GM18507 (cell line): ENCODE measurements at places on chromosomes 12 and 14.

DNA sequence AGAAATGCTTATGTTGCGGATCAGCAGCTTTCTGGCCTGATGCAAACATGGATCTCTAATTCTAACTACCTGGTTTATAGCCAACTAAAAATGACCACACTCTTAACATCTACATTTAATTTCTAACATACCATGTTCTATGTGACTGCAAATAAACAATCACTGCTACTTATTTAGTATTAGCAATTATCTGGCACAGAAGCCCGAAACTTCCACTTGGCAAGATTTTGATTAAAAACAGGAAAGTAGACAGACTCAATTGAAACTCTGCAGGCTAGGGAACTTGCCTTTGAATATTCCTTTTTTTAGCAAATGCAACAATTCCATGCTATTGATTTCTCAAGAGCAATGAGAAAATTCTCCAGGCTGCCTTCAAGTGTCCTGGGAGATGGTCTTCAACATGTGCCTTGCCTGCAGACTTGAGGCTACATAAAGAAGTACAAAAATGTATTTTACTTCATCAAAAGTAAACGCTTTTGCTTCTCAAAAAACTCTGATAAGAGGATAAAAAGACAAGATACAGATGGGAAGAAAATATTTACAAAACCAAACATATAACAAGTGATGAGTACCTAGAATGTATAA lies 9.1 kb upstream of the TMCC3 start:
- DNase-seq: no peak

DNA sequence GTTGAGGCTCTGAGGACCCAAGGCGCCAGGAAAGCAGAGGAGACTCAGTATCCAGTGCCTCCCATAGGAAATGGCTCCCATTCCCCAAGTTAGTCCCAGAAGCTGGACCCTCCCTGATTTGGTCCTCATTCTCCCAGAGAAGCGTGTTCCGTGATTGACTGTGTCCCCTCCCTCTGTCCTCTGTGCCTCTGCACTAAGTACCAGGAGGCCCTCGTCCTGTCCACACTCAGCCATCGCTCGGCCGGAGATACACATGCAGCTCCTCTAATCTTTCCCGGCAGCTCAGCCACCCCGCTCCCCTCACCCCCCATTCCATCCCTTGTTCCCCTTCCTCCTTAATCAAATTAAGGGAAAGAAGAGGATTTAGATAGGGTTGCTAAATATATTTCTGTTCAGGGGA lies 28.3 kb upstream of the ATP2A2 start:
- DNase-seq: no peak

DNA sequence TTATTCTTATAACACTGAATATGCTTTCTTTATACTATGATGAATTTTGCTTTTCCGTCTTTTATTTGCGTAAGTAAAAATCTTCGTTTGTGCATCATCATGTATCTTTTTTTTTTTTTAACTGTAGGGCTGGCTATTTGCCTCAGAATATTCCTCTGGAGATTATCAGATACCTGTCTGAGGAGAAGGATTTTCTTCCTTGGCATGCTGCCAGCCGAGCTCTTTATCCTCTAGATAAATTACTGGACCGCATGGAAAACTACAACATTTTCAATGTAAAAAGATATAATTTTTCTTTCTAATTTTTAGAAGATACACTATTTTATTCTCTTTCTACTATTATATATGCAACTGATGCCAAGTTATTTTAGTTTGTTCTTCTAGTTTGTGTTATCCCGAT lies 346.6 kb downstream of the TRHDE start:
- DNase-seq: no peak

GRCh38 chr12:60144395-60144794 lies 548.6 kb downstream of the SLC16A7 start:
- DNase-seq: no peak

GRCh38 chr12:106135781-106136180 lies 3.0 kb downstream of the NUAK1 start:
- DNase-seq: no peak

DNA sequence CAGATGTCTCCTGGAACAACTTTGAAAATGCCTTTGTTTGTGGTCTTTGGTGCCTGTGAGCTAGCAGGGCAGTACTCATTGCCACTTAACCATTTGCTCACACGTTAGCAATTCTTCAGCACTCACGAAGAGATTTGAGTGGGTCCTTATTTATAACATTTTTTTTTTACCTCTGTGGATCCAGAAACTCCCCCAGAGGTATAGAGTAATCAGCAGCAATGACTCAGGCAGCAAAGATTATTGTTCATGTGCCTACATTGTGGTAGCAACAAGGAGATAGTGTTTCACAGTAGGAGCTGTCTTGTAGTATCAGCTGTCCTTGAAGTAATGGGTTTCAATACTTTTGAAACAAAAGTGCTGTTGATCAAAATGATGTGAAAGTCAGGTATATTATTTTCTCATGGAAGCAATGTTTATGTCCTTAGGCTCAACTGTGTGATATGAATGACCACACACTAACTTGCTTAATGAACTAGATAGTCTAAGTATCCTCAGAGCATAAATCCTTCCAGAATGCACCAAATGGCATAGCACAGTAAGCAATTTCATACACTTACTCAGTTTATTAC lies 304.1 kb downstream of the EGLN3 start:
- no peak for DNase-seq

DNA sequence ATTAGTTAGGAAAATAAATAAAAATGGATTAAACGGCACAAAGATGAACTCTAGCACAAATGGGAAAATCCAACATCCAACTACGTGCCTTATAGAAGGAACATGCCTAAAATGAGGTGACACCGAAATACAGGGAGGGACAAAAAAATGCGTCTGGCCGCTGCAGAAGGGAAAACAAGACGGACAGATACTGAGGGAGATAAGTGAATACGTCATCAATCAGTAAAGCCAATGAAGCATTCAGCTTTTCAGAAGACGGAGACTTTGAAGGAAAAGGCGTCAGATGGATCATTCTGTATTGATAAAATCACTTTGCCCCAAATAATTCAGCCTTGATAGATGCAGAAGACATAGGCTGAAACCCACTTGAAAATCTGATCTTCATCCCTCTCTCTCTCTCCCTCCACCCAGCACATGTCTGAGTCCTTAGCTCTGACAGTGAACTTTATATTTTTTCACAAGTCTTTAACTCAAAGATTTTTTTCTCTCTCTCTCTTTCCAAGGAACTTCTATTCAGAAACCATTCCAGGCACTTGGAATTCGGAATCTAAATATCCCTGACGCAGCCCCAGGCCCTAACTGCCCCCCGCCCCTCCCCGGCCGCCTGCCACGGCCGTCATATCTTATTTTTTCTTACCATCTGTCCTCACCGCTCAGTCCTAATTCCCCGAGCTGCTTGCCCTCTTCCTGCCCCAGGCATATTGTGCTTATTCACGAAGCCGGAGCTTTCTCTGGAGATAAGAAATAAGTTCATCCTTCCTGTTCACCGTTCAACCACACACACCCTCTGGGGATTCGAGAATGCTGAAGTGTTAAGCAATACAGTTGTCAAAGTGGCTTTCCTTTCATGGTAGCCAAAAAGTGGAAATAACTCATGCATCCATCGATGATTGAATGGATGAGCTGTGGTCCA lies 35.5 kb upstream of the RFLNA start:
- DNase-seq: no peak
